ENCODE measurements at places on chromosomes 4 and X.

GRCh38 chr4:139890816-139891215 lies 225.2 kb downstream of the MGST2 start:
- DNase-seq, result no peak

GRCh38 chrX:135345107-135345589 lies 35.9 kb downstream of the ETDC start:
- no peak for DNase-seq

- DNase-seq, result no peak
Measured at GRCh38 chr4:176533159-176533558, 213.4 kb downstream of the SPCS3 start.

DNA sequence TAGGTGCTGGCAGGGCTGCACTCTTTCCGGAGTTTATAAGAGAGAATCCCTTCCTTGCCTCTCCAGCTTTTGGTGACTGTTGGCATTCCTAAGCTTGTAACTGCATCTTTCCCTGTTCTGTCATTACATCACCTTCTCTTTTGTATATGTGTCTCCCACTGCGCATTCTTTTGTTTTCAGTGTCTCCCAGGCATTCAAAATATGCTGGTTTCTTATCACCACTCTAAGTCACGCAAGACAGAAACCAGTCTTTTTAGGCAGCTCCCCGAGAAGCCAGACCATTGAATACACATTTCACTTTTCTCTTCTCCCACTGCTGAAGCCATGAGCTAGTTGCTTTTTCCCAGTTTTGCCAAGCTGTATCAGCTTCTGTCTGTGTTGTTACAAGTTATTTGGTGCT lies 71.0 kb downstream of the LAS1L start:
- DNase-seq, result no peak

- no peak for DNase-seq
Measured at GRCh38 chr4:793093-793861, 32.7 kb downstream of the CPLX1 start.

Data from ecto neural progenitor cell (in vitro differentiated cells).